Hindlimb muscle (tissue), 1 donor: ENCODE measurements at places on chromosomes 5 and 9.

DNA sequence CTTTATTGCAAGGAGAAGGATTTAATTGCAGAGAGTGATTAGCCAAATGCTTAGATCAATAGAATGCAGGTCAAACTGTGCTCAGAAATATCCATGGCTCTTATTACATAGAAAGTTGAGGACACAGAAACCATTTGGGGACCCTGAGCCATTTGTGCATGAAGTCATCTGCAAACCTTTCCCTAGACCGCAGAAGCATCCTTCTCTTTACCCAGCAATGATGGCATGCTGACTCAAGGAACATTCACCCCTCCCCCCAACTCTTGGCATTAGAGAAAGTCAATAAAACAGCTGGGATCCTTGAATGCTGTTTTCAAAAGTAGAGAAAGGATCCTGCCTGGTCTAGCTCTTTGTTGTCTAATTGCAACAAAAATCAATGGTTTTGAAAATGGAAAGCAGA lies 73.5 kb downstream of the PPP2R2B start:
- no peak for DNase-seq

GRCh38 chr5:96408841-96409538 lies 24.1 kb downstream of the PCSK1 start:
- no peak for DNase-seq

DNA sequence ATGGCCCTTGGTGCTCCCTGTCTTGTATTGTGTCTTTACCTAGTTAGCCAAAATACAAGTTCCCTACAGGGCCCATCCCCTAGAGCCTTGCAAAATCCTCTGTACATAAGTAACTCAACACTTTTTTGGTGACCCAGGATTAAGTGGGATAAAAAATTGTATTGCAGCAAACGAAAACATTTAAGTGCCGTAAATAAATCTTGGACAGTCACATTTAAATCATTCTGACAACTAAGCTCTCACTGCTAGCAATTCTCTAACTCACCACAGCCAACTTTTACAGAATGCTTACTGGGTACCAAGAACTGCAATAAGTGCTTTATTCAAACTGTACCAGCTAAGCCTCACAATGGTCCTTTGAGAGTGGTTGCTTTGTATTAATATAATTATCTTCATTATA lies 56.6 kb downstream of the GNAQ start:
- no peak for DNase-seq

DNA sequence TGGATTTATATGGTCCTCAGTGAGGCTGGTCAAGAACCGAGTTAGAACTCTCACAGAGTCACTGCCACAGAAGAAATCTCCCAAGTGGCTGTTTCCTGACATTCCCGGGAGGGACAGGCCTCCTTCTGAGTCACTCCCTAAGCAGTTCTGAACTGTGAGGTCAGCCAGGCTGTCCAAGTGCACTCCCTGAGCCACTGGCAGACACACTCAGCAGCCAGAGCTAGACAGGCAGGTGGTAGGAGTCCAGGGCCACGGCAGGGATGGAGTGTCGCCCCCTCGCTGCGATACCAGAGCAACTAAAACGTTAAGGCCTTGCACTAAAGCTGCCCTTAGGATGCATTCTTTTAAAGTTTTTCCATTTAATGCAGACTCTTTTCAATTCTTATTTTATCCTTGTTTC lies 3.4 kb downstream of the IL4 start:
- no peak for DNase-seq

GRCh38 chr9:7802666-7803065 lies 3.1 kb upstream of the DMAC1 start:
- no peak for DNase-seq

DNA sequence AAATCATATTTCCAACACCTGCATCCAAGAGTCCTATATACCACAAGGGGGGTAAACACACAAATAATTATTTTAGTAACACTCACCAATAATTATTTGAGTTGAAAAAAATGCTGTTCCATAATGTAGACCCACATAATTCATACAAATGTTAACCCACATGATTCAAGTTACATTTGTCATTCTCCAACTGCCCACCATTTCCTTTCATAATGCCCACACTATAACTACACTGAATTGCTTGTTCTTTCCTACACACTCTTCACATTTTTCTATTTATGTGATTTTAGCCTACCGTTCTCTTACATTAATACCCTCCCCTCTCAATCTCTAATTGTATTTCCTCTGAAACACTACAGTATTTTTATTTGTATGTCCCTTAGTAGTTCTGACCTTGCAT lies 35.9 kb upstream of the HK3 start:
- no peak for DNase-seq

DNA sequence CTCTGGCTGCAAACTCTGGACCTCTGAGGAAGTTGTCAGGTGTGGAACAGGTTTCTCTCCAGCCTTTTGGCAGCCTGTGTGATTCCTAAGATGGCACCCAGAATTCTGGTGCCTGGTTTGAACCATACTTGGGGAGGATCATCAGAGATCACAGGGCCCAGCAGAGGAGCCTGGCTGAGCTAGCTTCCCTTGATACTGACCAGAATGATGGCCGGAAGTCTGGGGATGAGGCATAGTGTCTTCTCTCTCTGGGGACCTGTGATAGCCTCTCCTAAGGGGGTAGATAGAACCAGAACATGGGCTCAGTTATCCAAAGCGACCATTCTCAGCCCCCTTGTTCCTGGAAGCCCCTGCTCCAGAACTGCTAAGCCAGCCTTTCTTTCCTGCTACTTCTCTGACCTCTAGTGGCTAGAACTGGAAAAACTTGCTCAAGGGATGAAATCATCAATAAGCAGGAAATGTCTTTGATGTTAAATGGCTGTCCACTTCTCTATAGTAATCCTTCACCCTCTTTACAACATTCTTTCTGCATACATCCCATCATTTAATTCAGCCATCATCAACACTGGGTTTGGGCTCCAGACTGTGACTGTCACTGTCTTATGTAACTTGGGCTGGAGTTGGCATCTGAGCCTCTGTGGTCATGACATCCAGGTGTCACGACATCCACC lies 55.1 kb downstream of the C9orf152 start:
- peak; percentile 49 for DNase-seq

GRCh38 chr5:86885011-86885410 lies 267.3 kb downstream of the COX7C start:
- no peak for DNase-seq

GRCh38 chr9:8832386-8832785 lies 1032.8 kb upstream of the DMAC1 start:
- no peak for DNase-seq

GRCh38 chr9:77697238-77697984 lies 49.3 kb upstream of the GNA14 start:
- DNase-seq, result no peak

- no peak for DNase-seq
Observed at GRCh38 chr9:95545831-95546567, 29.2 kb upstream of the PTCH1 start.

GRCh38 chr5:42876375-42876844 lies 64.7 kb upstream of the SELENOP start:
- DNase-seq, result no peak

GRCh38 chr9:119367683-119368075 lies 1.6 kb downstream of the BRINP1 start:
- no peak for DNase-seq

- DNase-seq, result no peak
Observed at GRCh38 chr9:90987566-90987965, 185.9 kb downstream of the SYK start.

- DNase-seq, result no peak
Observed at GRCh38 chr5:133930061-133930812, 38.2 kb downstream of the C5orf15 start.

DNA sequence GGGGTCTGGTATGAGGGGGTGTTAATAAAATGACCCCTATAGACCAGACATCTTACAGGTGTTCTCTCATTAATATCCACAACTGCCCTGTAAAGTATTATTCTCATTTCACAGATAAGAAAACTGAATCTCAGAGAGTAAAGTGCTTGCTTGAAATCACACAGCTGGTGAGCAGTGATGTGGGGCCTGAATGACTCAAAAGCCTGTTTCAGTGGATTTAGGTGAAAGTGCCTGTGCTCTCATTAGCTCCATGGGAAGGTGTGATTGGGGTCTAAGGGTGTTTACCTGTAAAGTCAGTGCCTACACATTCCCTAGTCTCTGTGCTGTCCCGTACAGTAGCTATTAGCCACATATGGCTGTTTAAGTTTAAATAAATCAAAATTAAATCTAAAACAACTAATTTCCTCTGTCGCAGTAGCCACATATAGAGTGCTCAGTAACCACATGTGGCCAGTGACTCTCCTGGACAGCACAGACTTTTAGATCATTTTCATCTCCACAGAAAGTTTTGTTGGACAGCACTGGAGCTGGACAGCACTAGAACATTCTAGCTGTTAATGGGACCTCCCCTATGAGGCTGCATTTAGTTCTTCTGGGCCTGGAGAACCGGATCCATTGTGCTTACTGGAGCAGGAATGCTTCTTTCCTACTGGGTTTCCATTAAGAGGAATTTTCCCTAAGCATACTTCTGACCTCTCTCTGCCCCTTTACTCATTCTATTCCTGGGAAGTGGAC lies 52.5 kb upstream of the SEMA6A start:
- DNase-seq, result no peak

DNA sequence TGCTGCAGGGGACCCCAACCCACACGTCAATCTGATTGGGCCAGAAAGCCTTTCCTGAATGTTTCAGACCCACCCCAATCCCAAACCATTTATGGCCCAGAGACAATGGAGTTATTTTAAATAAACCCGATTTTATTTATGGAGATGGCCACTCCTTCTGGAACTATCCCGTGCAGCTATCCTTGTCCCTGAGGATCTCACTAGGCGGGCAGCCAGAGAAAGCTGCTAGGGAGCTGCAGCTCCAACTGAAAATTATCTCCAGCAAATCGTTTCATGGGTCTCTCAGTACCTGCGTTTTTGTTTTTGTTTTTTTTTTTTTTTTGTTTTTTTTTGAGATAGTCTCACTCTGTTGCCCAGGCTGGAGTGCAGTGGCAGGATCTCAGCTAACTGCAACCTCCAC lies 23.0 kb downstream of the C1QTNF2 start:
- peak; percentile 80 for DNase-seq

- DNase-seq, result no peak
Observed at GRCh38 chr5:141362719-141363118, 1.2 kb upstream of the PCDHGA5 start.

DNA sequence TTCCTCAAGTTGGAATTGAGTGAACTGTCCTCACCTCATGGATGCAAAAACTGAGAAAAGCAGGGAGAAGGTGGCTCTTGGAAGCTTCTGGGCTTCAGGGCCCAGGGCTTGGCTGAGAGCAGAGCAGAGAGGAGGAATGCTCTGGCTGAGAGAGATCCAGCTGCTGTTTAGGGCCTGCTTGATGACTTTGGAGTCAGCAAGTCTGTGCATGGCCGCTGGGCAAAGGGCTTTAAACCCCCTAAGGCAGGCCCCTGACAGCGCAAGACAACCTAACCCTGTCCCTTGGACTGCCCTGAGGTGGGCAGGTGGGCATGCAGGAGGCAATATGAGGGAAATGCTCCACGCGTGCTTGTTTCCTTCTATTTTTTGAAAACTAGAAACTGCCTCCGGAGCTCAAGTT lies 8.6 kb downstream of the STC2 start:
- DNase-seq, result no peak

GRCh38 chr9:118711843-118712242 lies 657.4 kb downstream of the BRINP1 start:
- DNase-seq, result no peak

DNA sequence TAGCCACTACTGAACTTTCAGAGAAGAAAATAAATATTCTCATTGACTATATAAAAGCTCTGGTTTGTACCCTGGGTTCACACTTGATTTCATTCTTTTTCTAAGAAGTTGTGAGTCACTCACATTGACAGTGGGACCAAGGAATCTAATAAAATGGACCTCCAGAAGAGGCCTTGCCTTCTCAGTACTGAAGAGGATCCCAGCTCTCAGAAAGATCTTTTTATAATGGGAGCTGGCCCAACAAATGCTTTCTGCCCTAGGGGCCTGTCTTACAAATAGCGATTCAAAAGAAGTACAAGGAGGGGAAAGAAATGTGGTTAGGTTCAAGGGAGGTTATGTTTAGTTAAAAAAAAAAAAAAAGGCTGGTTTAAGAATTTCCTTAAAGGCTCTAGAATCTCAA lies 237.9 kb downstream of the ISL1 start:
- no peak for DNase-seq

- DNase-seq, result peak; percentile 65
Observed at GRCh38 chr5:161549106-161549505, 2.6 kb upstream of the GABRB2 start.

DNA sequence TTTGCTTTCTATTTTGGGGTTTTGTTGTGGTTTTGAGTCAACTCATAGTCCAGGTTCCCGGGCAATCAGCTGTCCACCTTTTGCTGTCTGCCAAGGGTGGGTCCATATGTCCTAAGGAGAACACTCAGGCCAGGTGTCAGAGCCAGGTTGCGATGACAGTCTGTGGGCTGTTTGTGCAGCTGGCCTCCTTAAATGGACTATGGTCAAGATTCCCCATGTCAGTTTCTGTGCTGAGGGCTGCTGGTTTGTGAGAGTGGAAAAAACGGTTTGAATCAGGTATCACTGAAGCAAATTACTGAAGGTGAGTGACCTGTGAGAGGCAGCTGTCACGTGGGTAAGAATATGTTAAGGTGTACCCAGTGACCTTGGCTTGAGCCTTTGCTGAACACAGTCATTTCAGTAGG lies 33.0 kb downstream of the SNX30 start:
- no peak for DNase-seq

DNA sequence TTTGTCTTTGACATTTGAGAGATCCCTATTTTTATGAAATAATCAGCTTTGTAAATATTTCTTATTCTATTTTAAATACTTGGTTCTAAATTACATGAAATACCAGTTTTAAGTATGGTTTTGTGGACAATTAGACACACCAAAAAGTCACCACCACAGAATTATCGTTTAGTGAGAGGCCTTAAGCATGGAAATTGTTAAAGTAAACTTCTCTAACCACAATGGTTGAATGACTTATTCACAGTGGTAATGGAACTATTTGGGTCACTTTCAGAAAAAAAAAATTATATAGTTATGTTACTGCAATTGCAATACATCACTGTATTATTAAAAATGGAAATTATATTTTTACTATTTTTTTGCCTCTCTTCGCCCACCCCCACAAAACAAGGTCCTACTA lies 1252.5 kb downstream of the EFNA5 start:
- DNase-seq, result no peak

DNA sequence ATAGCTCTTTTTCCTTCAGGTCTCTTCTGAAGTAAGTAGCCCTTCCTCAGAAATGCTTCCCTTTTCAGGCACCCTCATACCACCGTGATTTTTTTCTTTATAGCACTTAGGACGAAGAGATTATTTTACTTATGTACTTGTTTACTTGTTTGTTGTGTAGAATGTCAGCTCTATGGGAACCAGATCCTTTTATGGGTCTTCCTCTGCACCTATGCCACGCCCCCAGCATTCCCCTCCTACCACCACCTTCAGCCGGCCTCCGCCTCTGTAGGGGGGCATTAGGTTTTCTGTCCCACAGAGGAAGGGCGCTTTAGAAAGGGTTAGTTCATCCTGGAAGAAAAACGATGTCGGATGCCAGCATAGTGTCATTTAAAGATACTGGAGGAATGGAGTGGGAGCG lies 1.8 kb downstream of the CDKN2B-AS1 start:
- DNase-seq, result no peak

DNA sequence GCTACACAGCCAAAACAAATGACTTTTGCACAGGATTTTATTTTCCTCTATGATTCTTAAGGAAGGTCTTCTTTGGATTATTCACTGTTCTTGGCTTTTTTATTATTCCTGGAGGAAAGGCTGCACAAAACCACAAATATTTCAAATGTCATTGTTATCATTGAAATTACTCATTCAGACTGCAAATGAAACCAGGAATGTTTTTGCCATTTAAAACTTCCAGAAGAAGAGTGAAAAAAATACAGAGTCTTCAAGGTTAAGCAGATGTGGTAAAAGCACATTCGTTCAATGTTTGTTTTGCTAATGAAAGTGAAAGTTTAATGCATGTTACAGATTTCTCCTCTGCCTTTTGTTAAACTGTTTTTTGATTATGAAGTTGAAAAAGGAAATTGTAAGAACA lies 238.2 kb downstream of the TLE4 start:
- no peak for DNase-seq
